ENCODE measurements at places on chromosomes 1 and 21.

- no peak for DNase-seq
- peaks cover 1% of the 10 kb centered on the region for H3K4me1 ChIP-seq
- no peak overlapping the region for H3K4me3 ChIP-seq
- no peaks in the 10 kb centered on the region for H3K36me3 ChIP-seq
- no peak overlapping the region for H3K27ac ChIP-seq
Observed at GRCh38 chr1:89611721-89612120, 21.2 kb upstream of the LRRC8C start.

- no peaks in the 10 kb centered on the region for H3K27me3 ChIP-seq
- no peaks in the 10 kb centered on the region for H3K36me3 ChIP-seq
- no peak for DNase-seq
- H3K4me1 ChIP-seq, result peaks cover 9% of the 10 kb centered on the region
- H3K27ac ChIP-seq, result peak overlapping the region; percentile 22
Observed at GRCh38 chr1:65471213-65471833, 50.9 kb downstream of the LEPR start.

DNA sequence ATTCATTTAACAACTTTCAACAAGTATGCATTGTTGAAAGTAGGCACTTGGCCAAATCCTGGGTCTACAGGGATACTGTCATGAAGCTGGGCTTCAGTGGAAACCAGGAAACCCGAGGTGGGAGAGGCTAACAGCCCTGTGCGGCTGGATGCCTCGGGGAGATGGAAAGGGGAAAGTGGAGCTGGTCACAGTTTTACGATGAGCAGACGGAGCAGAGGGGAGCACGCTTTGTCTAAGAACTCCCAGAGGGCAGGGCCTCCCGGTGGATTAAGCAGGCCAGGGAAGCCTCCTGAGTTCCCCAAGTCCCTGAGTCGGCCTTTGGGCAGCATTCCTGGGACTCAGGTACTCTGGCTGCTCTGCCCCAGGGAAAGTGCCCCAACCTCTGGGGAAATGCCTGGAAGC, 23.8 kb downstream of the STUM start:
- H3K4me3 ChIP-seq, result no peak overlapping the region
- H3K4me1 ChIP-seq, result peaks cover 5% of the 10 kb centered on the region
- no peak overlapping the region for H3K27ac ChIP-seq
- DNase-seq, result no peak
- H3K27me3 ChIP-seq, result no peaks in the 10 kb centered on the region

- H3K36me3 ChIP-seq, result no peaks in the 10 kb centered on the region
- no peaks in the 10 kb centered on the region for H3K4me1 ChIP-seq
- H3K27ac ChIP-seq, result no peak overlapping the region
- H3K27me3 ChIP-seq, result no peaks in the 10 kb centered on the region
- no peak for DNase-seq
Observed at GRCh38 chr1:100834777-100835660, 59.6 kb downstream of the EXTL2 start.

GRCh38 chr1:172679000-172679772, 20.3 kb downstream of the FASLG start:
- no peak overlapping the region for H3K4me3 ChIP-seq
- no peaks in the 10 kb centered on the region for H3K4me1 ChIP-seq
- H3K27me3 ChIP-seq, result no peaks in the 10 kb centered on the region
- H3K27ac ChIP-seq, result no peak overlapping the region
- no peak for DNase-seq

DNA sequence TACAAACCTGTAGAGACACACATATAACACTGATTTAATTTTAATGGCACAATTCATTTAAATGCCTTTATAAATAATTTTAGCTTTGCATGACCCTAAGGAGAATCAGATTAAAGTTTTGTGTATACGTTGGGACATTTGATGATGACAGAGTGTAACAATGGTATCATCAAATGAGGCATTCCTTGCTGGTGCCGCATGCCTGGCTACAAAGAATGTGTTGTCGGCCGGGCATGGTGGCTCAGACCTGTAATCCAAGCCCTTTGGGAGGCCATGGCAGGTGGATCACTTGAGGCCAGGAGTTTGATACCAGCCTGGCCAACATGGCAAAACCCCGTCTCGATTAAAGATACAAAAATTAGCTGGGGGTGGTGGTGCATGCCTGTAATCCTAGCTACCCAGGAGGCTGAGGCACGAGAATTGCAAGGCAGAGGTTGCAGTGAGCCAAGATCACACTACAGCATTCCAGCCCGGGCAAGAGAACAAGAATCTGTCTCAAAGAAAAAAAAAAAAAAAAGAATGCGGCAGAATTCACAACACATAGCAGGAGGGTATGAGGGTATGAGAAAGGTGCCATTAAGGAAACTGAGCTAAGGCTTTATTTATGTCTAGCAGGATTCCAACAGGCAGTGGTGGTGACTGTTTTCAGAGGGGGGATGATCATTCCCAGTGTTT, 58.9 kb downstream of the PTPN14 start:
- peaks cover 4% of the 10 kb centered on the region for H3K4me1 ChIP-seq
- no peak overlapping the region for H3K27ac ChIP-seq
- H3K27me3 ChIP-seq, result no peaks in the 10 kb centered on the region
- H3K4me3 ChIP-seq, result no peak overlapping the region

DNA sequence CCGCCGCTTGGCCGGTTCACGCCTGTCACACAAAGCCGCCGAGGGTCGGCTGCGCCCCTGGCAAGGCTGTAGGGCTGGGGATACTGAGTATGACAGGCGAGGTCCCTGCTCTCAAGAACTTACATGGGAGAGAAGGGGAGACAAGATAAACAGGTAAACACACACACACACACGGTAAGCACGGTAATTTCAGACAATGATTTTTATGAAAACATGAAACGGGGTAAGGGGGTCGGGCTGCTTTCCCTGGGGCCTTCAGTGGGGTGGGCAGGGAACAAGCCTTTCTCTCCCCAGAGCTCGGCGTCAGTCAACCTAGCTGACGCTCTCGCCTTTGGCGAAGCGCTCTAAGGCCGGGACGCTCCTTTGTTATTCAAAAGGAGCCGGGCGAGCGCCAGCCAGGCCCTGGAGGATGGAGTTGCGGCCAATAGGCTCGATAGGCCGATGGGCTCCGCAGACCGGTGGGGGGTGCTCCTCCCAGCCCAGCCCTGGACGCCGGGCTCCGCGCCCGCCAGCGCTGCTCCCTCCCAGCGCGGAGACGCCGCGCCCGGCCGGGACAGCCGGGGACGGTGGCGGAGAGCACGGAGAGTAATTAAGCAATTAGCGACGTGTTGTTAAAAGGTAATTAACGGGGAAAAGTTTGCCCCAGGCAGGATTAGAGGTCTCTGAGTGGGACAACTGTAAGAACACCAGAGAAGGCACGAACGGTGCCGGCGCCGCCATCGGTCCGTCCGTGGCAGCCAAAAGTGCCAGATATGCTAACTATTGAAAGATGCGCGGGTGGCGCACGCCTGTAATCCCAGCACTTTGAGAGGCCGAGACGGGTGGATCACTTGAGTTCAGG, 950 bp upstream of the INKA2 start:
- peak overlapping the region; percentile 47 for H3K4me3 ChIP-seq
- no peaks in the 10 kb centered on the region for H3K27me3 ChIP-seq
- peak overlapping the region; percentile 65 for H3K27ac ChIP-seq
- H3K4me1 ChIP-seq, result peaks cover 13% of the 10 kb centered on the region
- no peaks in the 10 kb centered on the region for H3K36me3 ChIP-seq

DNA sequence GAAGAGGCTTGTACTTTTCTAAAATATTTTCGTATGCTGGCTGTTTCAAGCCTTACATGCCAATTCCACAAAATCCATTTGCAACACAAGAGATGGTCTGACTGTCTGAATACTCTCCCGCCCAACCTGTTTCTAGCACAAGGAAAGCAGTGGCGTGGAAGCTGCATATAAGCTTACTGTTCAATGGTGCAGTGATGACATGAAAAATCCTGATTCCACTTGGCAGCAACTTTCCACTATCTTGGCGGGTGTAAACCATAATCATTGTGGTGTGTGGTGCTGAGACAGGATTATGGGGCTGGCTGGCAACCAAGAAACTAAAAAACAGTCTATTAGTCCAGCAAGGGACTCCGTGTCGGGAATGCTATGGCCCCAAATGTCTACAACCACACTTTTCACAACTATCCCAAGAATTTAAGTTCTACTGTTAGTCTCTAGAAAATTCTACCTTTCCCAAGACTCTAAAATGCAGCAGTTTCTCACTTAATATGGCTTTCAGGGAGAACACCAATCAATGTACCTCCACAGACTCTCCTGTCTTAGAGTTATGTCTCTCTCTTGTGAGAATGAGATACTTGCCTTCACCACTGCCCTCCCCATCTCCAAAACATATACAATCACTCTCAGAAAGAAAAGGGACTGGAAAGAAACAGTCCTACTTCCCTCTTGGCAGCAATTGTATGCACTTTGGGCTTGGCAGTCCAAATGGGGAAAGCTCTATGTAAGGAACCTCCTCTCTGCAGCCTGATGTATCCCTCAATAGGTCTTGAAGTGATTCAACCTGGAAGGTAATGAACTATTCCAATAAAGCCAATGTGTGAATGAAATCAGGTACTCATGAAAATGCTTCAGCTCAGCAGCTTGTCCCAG, 9.5 kb downstream of the COLGALT2 start:
- no peaks in the 10 kb centered on the region for H3K27me3 ChIP-seq
- no peak overlapping the region for H3K4me3 ChIP-seq
- no peak overlapping the region for H3K27ac ChIP-seq
- no peaks in the 10 kb centered on the region for H3K36me3 ChIP-seq
